ENCODE measurements at places on chromosomes 1 and 21.

GRCh38 chr1:3688356-3689137, 36.2 kb downstream of the TP73 start:
- DNase-seq, result no peak

DNA sequence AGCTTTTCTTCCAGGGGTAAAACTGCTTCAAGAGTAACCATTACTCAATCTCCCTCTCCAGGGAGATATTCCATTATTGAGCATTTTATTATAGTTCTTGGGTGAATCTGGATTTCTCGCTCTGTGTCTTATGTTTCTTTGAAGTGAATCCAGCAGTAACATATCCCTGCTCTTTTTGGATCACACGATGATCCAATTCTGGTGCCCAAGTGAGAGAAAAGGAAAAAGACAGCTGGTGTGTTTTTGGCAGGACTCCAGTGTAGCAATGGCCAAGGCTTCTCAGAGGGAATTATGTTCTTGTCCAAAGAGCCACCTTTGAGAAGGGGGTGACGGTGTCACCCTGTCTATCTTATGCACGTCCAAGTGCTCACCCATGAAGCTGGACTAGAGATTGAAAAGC, 140.3 kb upstream of the ERRFI1 start:
- no peak for DNase-seq

DNA sequence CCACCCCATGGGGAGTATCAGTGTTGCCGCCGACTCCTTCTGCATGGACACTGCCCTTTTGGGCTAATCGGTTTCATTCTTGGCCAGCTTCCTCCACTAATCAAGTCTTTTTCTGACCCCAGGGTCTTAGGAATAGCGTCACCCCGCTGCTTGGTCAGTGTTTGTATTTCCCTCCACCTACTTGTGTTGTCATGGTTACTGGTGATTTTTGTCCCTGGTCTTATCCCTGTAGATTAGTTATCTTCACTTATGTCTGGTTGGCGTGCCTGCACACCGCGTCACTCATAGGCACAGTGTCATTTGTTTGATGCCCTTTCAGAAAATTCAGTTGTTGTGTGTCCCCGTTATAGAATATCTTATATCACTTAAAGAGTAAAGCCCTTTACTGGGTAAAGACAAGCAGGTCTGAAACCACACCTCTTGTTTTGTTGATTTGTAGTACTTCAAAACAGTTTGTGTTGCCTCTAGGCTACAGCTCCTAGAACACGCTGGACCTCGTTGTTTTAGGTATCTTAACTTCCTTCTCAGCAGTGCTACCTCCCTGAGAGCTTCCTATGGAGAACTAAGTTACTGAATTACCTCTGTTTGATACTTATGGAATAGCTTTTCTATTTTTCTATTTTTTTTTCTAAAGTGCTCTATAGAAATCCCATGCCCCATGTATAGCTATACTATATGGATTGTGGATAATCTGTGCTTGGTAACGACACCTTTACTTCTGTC, 868 bp downstream of the PPP1R12B start:
- DNase-seq, result no peak

DNA sequence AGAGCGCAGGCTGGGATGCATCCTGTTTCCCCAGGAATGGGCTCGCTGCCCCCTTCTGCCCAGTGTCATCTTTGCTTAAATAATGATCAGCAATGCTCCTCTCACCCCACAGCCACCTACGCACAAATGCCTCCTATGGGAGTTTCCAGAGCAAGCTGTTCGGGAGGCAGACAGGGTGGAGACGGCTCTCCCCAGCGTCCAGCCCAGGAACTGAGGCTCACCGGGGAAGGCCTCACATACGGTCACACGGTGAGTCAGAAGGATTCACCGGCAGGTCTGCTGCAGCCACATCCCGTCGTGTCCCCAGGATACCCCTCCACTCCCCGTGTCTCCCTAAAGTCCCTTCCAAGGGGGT, 40.3 kb upstream of the RUNX3 start:
- no peak for DNase-seq

GRCh38 chr1:236416165-236416564, 22.1 kb downstream of the EDARADD start:
- no peak for DNase-seq

DNA sequence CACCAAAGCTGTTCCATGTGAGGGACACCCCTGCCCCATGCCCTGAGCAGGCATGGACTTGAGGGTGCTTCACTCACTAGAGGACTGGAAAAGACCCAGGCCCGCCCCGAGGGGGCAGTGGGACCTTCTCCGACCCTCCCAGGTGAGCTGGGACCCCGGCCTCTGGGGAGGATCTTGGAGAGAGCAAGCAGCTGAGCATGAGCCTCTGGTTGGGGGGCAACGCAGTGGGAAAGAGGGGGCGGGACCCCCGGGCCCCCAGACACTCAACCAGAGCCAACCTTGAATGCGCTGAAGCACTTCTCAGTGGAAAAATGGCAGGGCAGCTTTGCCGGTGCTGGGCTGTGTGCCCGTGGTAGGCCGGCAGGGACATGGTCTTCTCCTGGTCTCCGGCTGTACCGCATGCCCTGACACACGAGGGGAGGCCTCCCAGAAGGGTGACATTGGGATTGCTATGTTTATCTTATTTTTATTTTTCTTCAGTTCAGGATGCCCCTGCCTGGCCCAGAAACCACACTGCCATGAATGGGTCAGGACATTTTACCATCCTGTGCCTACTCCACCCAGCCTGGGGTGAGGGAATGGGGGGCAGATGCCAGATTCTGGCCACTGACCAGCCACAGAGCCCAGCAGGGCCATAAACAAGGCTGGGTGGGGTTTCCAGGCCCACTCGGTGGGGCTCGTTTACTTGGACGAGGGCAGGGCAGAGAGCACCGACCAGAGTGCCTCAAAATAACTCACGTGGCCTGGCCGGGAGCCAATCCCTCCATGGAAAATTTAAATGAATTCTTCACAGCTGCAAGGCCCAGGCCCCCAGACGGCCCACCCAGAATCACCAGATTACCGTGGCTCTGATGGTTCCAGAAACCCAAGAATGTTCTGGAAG, 17.2 kb upstream of the LAPTM5 start:
- no peak for DNase-seq

GRCh38 chr1:160204526-160205241, 500 bp upstream of the PEA15 start:
- DNase-seq, result peak; percentile 32

DNA sequence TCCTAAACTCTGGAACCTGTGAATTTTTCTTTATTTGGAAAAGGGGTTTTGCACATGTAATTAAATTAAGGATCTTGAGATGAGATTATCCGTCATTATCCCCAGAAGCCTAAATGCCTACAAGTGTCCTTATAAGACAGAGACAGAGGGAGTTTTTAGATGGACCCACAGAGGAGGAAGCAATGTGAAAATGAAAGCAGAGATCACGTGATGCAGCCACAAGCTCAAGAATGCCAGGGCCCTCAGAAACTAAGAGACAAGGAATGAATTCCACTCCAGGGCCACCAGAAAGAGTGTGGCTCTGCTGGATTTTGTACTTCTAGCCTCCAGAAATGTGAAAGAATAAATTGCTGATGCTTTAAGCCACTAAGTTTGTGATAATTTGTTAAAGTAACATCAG, 183.6 kb upstream of the UBE2U start:
- DNase-seq, result peak; percentile 0
